Umbilical cord (tissue), 2 donors: ENCODE measurements at places on chromosomes 5 and 9.

DNA sequence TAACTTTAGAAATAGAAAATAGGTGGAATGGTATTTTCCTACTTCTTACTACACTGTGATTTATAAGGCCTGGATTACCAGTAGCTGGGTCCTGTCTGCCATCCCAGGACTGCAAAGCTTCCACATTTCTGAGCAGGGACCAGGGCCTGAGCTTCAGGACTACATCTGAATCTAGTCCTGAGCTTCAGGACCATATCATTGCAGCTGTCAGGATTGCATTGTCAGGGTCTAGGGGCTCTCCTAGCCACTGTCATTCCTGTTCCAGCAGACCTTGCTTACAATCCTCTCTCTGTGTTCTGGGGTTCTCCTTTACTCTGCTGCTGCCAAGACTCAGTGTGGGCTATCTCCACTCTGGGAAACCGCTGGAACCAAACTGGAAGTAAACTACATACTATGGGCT is 16.3 kb downstream of the RAB3C start:
- DNase-seq: no peak

- no peak for DNase-seq
Observed at GRCh38 chr9:110029956-110030480, 177.9 kb downstream of the C9orf152 start.

GRCh38 chr9:136660971-136661550 is 1.7 kb upstream of the EGFL7 start:
- no peak for DNase-seq

GRCh38 chr5:58786711-58787303 is 203.9 kb downstream of the RAB3C start:
- no peak for DNase-seq

- peak; percentile 73 for DNase-seq
Observed at GRCh38 chr5:39092581-39093351, 18.6 kb upstream of the RICTOR start.

DNA sequence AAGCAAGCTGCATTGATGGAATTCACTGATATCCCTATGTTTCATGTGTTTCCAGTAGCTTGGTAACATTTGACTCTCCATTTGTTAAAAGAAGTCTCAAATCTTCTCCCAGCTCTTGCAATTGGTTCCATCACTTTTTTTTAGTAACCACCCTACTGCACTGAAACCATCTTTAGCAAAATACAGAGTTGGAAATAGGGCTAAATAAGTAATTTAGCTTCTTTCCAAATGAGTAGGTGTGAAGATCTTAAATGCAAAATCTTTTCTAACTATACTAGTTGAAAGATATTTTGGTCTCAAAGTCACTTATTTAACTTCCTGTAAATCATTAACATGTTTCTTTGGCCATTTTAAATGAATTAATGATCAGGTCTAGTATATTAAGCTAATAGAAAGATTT is 138.1 kb downstream of the DIRAS2 start:
- no peak for DNase-seq

DNA sequence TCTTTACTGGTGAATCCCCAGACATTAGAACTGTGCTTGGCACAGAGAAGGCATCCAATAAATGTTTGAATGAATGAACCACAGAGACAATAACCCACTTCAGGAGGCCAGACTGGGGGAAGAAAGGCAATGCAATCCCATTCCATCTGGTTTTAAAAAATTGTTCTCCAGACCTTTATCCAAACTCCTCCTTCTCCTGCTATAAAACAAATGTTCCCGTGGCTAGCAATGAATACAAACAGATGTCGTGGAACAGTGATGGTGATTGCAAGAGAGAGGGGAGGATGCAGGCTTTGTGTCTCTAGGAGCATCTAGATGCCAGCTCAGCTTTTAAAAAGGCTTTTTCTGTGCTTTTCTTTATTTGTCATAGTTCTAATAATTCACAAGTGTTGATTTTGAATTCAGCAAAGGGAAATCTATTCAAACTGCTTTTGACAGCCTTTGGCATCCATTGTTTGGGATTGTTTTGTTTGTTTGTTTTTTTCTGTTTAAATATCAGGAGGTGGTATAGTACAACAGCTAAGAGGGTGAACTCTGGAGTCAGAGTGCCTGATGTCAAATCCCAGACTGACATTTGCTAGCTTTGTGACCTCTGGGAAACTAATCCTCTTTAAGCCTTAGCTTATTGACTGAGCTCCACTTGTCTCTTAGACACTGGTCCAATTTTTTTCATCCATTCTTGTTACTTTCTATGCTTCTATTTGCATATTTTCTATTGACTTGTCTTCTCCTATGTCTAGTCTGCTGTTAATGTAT is 59.1 kb downstream of the TNFSF15 start:
- peak; percentile 40 for DNase-seq

GRCh38 chr5:122406181-122406580 is 94.1 kb downstream of the SNCAIP start:
- no peak for DNase-seq

DNA sequence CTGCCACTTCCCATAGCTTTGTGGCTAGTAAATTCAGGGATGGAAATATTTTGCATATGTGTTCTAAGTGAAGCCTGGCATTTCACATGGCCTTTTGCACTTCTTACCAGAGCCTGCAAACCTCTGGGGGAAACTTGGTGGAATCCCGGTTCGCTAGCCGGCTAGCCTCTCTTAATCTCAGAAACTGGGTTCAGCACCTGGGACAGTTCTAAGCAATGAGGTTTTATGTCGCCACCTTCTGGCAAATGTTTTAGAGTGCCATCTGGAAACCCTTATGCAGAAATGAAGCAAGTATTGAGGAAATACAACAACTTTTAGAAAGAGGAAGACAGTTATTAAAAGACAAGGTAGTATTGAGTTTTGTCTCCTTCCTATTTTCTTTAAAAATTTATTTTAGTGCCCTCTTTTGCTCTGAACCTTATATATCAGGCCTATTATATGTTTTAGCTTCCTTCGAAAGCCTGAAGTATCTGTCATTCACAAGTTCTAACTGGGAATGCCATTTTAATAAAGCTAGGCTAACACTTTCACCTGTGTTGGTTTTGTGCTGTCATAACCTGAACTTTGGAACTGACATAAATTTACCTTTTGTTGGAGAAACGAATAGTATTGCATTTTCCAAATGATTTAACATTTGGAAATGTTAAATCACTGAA is 963 bp upstream of the HTR1A start:
- DNase-seq: peak; percentile 85

GRCh38 chr9:130868230-130868629 is 28.4 kb downstream of the QRFP start:
- DNase-seq: no peak

GRCh38 chr5:130017173-130017572 is 112.9 kb downstream of the CHSY3 start:
- DNase-seq: no peak

GRCh38 chr9:13750639-13751038 is 471.1 kb upstream of the MPDZ start:
- DNase-seq: no peak

DNA sequence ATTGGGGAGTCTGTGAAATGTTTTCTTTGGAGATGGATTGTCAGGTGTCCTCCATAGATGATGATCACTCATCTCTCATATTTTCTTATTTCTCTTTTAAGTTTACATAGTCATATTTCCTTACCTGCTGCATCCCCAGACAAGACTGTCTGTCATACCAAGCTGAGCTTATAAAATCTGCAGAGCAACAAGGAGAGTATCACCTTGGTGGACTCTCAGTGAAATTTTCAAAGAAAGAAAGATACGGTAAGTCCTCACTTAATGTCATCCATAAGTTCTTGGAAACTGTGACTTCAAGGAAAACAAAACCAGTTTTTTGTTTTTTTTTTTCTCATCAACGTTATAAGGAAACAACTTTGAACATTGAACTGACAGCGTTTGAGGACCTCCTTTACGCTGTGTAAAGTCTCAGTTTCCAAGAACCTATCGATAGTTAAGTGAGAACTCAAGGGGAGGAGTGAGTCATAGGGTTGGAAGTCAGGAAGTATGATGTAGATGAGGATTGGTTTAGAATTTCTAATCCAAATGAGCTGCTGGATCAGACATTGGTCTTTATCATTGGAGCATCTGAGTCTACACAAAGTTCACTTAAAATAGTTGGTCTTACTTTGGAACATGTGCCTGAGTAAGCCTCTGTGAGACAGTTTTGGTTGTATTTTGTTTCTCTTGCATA is 45.5 kb downstream of the SPIN1 start:
- peak; percentile 53 for DNase-seq

DNA sequence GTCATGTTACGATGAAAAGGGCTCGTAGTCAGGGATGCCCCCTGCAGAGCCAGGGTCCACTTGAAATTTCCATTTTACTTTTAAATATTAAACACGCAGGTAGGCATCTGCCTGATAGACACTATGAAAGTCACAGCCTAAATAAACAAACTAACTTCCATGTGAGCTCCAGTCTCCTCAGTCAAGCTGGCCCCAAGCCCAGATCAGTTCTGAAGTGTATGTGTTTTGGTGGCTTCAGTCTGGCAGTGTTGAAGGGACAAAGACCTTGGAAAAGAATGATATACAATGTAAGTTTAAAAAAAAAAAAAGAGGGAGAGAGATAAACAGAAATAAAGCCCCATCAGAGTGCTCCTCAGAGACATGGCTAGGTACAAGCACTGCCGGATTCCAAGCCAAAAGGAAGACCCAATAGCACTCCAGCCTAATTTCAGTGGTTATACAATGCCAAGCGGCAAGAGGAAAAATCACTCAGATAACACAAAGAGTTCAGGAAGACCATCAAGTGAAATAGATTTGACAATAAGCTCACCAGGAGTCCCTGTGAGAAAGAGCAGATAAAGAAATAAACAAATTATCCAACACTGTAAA is 181.0 kb downstream of the BNC2 start:
- no peak for DNase-seq

GRCh38 chr5:54889826-54890225 is 95.6 kb downstream of the ESM1 start:
- no peak for DNase-seq

GRCh38 chr9:29393064-29393463 is 1819.8 kb upstream of the C9orf72 start:
- DNase-seq: peak; percentile 23

- DNase-seq: peak; percentile 99
Observed at GRCh38 chr5:149551227-149552037, at the start of gene CSNK1A1. CSNK1A1 (minus strand) TSS chr5:149551439; CDS start chr5:149550964, 475 bp downstream.
